ENCODE measurements at places on chromosomes 6 and 20.

GRCh38 chr6:7086488-7086887 lies 21.3 kb upstream of the RREB1 start:
- peak; percentile 47 for DNase-seq

GRCh38 chr6:144377586-144378210 lies 92.6 kb downstream of the UTRN start:
- DNase-seq, result no peak

DNA sequence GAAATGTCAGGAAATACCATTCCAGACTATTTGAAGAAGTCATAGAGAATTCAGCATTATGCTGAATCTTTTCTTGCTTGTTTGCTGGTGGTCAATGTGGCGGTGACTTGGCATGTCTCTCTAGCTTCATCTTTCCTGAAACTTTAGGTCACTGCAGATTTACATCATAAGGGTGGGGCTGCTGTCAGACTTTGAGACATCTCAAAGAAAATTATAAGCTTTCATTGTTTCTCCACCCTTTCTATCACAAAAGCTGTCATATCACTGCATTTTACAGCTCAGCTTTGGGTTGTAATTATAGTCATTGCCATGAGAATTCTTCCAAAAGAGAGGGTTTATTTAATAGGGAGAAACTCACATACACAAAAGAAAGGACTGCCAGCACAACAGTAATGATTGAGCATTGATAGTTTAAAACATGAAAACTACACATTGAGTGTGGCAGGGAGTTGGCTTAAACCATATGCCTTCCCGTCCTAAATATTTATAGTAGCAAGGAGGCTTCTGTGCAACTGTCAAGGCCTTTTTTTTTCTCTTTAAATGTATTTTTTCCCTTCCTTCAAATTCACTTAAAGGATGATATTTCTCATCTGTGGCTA lies 44.7 kb upstream of the LRRC1 start:
- no peak for DNase-seq

- DNase-seq, result no peak
These were observed 99.8 kb upstream of the PLEKHG1 start for GRCh38 chr6:150499882-150500312.

GRCh38 chr20:31979713-31980426 lies 11.9 kb downstream of the XKR7 start:
- DNase-seq, result no peak

DNA sequence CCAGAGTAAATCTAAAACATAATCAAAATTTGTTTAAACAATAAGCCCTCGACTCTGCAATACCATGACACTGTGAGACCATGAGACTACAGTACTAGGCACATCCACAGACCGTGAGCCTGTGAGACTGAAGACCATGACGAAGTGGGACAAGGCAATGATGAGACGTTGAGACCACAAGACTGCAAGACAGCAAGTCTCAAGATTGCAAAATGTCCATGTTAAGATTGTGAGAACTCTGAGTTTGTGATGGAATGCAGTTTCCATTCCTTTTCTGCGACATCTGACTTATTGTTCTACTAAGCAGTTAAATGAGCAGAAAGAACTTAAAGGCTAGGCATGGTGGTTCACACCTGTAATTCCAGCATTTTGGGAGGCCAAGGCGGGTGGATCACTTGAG lies 102.1 kb upstream of the PHACTR1 start:
- DNase-seq, result no peak

GRCh38 chr20:44765091-44765490 lies 19.4 kb downstream of the KCNK15 start:
- DNase-seq, result no peak

- DNase-seq, result no peak
These were observed 6.8 kb upstream of the EZR start for GRCh38 chr6:158825951-158826306.

DNA sequence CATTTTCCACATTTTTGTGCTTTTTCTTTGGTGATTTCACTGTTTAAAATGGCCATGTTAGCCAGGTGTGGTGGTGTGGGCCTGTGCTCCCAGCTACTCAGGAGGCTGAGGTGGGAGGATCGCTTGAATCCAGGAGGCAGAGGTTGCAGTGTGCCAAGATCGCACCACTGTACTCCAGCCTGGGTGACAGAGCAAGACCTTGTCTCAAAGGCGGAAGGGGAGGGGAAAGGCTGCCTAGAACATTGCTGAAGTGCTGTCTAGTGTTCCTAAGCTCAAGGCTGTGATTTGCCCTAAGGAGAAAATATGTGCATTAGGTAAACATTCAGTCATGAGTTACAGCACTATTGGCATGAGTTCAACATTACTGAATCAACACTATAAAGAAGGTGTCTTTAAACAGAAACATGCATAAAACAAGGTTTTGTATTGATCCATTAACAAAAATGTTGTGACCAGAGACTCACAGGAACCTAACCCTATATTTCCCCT lies 14.0 kb downstream of the ZC2HC1B start:
- DNase-seq, result no peak

GRCh38 chr20:310645-311044 lies 13.3 kb downstream of the ZCCHC3 start:
- DNase-seq, result no peak

DNA sequence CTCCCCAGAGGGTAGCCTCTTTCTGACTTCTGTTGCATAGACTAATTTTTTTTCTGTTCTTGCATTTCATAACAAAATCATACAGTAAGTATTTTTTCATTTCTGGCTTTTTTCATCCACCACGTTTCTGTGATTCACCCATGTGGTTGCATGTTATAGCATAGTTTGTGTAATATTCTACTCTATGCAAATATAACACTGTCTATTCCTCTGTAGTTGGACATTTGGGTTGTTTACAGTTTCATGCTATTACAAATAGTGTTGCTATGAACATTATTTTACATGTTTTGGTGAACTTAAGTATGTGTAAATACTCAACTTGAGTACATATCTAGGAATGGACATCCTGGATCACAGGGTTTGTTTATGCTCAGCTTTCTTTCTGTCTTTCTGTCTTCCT lies 187.2 kb upstream of the KCNG1 start:
- no peak for DNase-seq

DNA sequence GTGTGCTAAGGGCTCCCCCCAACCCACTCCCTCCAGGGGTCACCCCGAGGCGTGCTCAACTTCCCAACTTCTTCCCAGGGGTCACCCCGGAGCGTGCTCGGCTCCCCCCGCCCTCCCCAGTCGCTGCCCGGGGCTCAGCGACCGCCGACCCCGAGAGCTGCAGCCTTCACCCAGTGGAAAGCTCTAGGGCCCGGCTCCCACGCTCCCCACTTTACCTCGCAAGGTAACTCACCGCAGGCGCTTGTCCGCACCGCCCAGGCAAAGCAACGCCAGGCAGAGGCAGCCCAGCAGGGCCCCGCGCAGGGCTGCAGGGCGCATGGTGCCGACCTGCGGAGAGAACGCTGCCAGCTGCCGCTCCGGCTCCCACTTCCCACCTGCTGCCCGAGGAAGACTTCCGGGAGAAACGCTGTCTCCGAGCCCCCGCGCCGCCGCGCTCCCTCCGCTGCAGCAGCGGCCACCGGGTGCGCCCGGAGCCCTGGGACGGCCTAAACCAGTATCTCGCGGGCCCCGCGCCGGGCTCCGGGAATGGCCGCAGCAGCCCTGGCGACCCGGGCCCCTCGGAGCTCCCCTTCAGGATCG lies 396 bp downstream of the RNASET2 start:
- no peak for DNase-seq

- DNase-seq, result no peak
These were observed 371.4 kb upstream of the ID4 start for GRCh38 chr6:19465760-19466159.

DNA sequence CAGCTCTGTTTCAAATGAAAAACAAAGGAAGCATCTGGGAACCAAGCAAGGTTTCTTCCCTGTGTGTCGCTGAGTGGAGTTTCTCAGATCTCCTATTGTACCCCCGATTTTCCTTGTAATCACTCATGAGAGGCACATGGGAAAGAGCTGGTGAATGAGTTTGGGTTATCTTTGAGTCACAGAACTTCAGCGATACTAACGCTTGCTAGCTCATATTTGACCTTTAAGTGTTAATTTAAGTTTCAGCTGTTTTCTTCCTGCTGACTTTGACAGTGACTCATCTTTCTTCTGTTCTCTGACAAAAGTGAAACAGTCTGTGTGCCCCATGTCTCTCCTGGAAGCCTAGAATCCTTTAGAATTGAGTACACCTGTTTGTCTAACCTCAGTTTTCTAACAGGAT lies 261.1 kb upstream of the RGS17 start:
- no peak for DNase-seq

- no peak for DNase-seq
These were observed 50.5 kb upstream of the SSTR4 start for GRCh38 chr20:22984606-22985005.

GRCh38 chr6:157314705-157315321 lies 8.5 kb downstream of the TMEM242 start:
- peak; percentile 50 for DNase-seq
